ENCODE measurements at places on chromosomes 7 and 10.

GRCh38 chr7:105426606-105427146, 38.0 kb upstream of the SRPK2 start:
- no peak for DNase-seq

- DNase-seq = no peak
Observed at GRCh38 chr10:9877978-9878377, 1139.7 kb upstream of the CELF2 start.

DNA sequence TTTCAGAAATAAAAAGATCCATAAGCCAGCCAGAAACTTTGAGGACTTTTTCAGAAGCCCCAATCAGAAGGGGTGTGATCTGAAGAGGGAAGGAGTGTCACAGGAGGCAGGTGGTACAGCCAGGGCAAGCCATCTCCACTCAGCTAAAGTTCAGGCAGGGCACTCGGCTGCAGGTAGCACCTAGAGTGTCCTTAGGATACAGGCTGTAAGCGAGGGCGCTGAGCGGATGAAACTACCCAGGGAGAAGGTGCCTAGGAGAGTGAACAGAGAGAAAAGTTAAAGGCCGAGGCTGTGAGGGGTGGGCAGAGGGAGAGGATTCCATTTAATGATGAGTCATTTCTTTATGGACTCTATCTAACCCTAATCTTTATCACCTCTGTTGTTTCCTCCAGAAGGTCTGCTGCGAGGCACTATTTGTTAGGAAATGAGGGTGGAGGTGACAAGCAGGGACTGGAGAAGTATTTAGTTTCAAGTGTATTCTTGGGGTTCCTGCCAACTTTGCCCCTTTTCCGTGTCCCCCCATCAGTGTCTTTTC, 29.8 kb upstream of the ZCCHC24 start:
- no peak for DNase-seq

DNA sequence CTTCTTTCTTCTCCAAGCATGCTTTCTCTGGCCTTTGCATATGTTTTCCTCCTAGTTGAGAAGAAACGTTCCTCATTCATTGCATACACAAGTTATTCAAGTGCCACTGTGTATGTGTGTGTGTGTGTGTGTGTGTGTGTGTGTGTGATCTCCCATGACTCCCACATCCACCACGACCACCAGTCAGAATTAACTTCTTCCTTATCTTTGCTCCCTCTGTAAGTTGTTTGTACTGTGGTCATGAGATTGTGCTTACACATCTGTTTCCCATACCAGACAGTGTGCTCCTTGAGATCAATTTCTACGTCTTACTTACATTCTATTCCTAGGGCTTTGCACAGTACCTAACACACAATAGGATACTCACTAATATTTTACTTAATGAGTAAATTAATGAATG, 22.4 kb upstream of the FAM13C start:
- no peak for DNase-seq

- DNase-seq = no peak
Observed at GRCh38 chr7:34067005-34067778, 161.9 kb downstream of the BMPER start.

DNA sequence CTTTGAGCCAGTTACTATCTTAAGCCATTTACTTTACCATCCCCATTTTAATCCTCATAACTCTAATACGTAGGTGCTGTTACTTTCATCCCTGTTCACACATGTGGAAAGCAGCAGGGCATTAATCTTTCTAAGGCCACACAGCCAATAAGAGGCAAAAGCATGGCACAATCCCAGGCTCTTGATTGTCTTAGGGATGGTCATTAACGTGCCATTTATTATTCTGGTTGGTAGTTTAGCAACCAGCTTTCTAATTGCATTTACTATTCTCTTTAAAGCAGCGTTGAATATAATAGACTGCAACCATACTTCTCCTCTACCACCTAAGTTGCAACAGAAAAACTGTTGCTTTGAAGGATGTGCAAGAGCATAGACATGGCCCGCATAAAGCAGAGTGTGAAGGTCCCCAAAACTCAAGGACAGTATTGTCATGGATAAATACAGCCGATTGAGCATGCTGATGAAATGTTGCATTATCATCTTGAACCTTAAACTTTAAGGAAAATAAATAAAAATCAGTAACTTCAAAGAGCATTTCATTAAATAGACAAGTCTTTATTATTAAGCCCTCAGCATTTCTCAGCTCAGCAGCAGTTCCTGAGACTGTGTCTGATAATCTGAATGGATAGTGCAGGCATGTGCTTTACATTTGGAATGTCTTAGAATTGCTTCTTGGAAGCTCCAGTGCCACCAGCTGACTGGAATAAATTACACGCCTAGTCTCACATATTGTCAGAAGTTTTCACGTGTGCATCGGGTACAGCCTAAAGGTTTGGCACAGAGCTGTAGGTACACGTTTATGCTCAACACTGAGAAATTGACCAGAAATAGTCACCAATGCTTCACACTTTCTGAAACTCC, 467.1 kb downstream of the SDK1 start:
- no peak for DNase-seq

- DNase-seq = no peak
Observed at GRCh38 chr7:132446666-132447278, 129.5 kb downstream of the PLXNA4 start.

GRCh38 chr7:114504586-114504985, 90.0 kb downstream of the FOXP2 start:
- DNase-seq = no peak

DNA sequence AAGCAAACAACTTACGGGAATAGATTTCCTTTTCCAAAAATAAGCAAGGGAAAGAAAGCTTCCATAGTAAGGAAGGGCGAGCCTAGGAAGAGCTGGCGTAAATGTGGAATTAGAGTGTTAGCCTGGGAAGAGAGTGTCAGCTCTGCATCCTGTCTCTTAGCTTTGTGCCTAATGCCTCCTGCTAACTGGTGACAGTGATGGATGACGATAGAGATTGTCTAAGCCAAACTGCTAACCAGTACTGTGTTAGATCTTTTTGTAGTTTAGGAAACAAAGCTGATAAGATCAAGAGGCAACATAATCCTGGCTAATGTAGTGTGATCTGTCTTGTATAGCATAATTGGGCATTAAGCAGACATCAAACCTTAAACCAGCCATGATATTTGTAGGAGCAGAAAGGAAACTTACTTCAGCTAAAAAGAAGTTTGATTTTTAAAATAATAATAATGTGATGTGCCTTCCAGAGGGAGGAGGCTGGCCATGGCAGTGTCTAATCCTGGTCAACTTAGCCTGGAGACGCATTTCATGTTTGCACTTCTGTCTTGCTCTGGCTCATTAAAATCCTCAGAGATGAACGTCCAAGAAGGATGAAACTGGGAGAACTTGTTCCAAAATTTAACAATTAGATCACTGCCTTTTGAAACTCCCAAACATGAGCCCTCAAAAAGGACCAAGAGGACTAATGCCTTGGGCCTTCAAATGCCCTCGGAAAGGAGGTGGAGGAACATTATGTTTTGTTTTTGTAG, 85.1 kb downstream of the FAM204A start:
- no peak for DNase-seq

GRCh38 chr7:50629238-50629901, 64.2 kb upstream of the DDC start:
- no peak for DNase-seq

- no peak for DNase-seq
Observed at GRCh38 chr7:100891568-100892247, 2.2 kb upstream of the UFSP1 start.

DNA sequence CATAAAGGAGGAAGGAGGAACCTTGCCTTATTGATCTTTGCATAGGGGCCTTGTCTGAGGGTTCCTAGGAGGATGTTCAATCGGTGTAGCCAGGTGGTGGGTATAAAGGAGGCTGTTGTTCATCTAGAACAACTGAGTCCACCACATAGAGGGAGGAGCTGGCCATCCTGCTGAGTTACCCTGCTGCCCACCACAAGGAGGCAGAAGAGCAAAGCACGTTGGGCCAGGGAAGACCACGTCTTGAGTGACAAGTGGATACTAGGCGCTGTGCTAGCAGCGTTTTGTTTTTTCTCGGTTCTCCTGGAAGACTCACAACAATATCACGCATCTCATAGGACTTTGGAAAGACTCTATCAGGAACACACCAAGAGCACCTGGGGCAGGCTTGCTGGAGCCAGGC, 20.0 kb downstream of the FOXI2 start:
- no peak for DNase-seq

DNA sequence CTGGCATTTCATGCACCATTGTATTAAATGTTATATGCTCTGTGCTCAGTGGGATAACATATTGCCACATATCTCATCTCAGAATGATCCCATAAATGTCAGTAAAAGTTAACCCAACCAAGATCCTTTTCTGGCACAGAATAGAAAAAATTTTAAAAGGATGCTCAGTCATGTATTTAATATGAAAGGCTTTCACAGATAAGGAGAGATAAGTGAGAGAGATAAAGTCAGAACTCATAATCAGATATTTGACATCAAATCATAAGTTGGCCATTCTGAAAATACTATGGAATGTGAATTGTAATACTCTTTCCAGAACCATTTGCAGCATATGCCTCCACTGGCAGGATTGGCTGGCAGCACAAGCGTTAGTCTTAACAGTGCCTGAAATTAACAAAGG, 38.5 kb downstream of the PLEKHA8 start:
- no peak for DNase-seq

Data from SHP77 treated with DMSO at 0.1 percent for 48 hours (cell line).